ENCODE measurements at places on chromosomes 2 and 18.

- no peak for DNase-seq
Observed at GRCh38 chr2:44839370-44839769, 102.1 kb upstream of the SIX3 start.

GRCh38 chr2:159003555-159003954 lies 35.1 kb downstream of the TANC1 start:
- DNase-seq, result peak; percentile 12

- DNase-seq, result no peak
Observed at GRCh38 chr18:11995445-11996189, 14.3 kb downstream of the IMPA2 start.

DNA sequence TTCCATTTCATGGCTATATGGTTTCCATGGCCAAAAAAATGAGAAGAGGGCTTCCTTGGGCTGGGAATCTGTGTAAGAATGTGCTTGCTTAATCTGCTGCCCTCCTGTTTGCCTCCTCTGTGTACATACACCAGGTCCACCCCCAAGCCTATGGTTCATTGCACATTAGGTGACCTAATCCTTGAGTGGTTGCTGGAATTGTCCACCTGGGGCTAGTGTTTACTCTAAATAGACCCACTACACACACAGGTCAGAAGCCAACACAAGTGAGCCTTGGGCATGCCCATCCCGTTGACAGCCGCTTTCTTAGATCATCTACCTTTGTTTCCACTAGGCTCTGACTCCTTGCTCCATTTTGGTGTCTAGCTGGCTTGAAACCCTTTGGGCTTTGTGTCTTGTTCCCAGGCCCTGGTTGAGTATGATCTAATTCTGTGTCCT lies 59.2 kb upstream of the ATL2 start:
- DNase-seq, result no peak

GRCh38 chr2:196971574-196972279 lies 45.2 kb upstream of the PGAP1 start:
- DNase-seq, result no peak

GRCh38 chr2:74045454-74045853 lies 60.7 kb downstream of the TET3 start:
- DNase-seq, result no peak

DNA sequence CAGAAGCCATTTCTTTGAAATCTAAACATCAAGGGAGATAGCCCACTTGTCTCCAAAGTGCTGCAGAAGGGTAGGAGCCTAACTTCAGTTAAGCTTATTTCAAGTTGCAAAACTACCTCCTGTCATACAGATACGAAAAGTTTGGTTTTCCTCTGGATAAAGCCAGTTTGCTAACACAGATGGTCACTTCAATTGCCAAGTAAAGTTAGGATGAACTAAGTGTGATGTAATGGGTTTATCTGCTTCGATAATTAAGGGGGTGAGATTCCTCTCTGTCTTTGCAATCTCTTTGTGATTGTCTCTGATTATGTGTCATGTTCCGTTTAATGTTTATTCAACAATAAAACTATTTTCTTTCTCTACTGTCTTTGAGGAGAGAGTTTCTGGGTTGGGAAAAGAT lies 156.4 kb downstream of the SLC39A10 start:
- DNase-seq, result no peak

DNA sequence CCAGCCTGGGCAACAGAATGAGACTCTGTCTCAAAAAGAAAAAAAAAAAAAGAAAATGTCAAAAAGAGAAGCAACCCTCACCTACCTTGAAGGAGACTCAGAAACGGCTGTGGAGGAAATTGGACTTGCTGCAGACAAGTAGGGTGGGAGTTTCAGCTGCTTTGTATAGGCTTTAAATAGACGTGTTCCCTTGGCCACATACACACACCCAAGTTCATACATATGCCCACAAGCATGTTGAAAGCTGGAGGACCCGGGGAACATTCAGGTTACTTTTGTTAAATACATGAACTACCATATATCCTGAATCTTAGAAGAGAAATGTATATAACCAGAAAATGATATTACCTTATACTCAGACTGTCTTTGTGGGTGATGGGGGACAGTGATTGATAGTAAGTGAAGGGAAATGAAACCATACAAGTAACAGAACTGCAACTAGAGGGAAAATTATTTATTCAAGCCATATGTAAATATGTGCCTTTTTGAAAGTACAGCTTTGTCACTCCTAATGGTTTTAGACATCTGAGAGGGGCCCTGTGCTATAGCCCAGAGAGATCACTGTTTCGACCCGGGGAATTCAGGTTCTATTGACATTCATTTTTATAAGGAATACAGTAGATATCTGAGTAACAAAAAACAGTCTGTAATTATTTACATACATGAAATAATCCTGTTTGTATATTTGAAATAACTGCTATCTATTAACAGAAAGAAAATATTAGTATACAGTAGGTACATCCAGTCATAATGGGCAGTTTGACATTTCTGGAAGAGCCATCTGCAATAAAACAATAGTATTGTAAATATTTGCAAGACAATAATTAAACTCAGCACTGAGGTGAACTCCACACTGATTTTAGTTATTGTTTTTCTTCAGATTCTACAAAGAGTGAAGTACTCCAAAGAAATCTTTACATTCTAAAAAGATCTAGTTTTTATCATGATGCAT lies 48.0 kb upstream of the TGIF1 start:
- no peak for DNase-seq

DNA sequence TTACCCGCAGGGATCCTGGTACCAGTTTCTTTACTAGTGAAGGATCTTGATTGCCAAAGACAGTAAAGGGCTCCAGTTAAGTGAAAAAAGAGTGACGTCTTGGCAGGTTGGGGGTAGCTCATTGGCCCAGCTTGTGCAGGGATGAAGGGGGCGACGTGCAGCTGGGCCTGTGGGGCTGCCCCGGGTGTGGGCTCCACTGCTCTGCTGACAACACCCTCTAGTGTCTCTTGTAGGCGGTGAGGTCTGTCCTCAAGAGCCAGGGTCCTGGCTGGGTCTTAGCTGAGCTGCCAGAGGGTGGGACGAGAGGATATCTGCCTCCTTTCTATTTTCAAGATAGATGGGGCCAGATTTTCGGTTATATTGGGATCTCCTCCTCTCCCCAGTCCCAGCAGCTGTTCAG lies 6.1 kb downstream of the ARHGEF4 start:
- no peak for DNase-seq

DNA sequence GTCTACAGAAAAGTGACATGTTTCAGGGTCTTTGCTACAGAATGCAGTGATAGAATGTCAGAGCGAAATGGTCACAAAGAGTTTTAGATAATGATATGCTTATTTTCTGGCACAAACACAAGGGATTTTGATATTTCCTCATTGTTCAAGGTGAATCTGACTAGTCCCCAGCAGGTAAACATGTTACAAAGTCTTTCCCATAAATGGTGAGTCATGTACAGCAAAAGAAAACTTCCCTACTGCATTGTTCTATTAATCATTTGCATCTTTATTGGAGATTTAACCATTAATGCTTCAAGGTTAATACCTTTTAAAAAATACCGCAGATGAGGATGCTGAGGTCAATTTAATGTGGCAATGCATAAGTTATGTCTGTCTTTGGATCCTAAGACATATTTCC lies 19.1 kb upstream of the TRIB2 start:
- no peak for DNase-seq

- DNase-seq, result no peak
Observed at GRCh38 chr18:57003342-57003741, 143.5 kb upstream of the BOD1L2 start.

DNA sequence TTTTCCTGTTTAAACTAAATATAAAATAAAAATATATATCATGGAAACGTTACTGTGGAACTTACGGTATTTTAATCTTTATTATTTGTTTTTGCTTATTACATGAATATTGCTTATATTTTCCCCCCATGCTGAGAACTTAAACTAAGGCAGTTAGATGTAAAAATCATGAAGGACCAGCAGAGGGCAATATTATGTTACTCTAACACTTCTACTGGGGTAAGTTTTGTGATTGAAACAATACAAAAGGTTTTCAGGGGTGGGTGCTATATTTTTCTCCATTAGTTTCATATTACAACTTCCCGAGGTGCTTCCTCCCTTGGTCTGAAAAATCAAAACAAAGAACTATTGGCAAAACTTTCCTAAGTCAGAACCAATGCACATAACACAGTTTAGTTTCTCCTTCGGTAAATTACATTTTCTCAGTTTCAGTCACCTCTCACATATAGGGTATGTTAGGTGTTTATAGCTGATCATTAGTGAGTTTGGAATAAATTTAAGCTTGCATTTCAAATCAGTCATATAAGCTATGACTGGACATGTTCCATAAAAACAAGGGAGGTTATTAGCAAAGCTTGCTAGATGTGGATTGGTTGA lies 54.8 kb downstream of the ZNF407 start:
- no peak for DNase-seq

GRCh38 chr18:9150121-9150520 lies 13.5 kb downstream of the ANKRD12 start:
- DNase-seq, result no peak

DNA sequence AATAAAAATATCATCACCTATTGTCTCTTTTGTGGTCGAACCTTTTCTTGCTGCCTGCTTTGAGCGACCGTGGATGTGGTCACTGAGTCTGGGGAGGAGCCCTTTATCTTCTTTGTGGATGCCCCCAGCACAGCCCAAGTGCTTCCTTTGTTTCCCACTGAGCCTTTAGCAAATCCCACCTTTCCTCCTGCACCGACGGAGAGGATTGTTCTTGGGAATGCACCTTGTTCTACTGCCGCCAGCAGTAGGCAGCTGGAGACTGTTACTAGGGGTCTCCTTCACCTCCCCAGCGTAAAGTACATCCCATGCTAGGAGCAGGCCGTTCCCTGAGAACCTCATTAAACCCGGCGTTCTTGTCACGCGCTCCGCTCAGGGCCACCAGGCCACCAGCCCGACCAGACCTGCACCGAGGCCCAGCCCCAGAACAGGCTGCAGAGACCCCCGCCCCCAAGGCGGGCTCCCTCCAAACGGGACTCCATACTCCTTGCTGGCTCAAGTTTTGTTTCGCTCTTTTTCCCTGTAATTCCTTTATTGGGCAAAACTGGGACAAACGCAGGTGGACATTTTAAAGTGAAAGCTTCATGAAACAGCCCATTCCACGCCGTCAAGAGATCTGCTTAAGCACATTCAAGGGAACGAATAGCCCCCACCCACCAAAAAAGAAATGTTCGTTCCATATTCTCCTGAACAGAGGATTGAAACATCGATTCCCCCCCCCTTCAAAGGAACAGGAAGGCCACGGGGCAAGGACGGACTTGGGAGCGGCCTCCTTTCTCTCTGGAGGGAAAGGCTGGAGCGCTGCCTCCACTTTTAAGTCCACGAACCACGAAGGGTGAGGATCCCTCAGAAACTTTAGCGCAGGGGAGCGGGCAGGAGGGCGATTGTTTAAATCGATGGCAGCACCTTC lies 1.1 kb upstream of the MAT2A start:
- no peak for DNase-seq

DNA sequence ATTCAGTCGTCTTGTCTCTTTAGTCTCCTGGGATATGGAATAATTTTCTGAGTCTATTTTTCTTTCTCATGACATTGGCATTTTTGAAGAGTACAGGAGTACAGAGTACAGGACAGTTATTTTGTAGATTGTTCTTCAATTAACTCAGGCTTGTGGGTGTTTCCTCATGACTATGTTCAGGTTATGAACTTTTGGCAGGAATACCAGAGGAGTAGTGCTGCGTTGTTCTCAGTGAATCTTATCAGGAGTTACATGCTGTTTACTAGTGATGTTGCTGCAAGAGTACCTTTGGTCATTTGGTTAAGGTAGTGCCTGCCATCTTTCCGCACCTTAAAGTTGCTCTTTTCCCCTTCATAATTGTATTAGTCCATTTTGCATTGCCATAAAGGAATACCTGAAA lies 41.3 kb upstream of the AGFG1 start:
- DNase-seq, result no peak

GRCh38 chr2:104120171-104120570 lies 733.7 kb upstream of the POU3F3 start:
- DNase-seq, result no peak

- no peak for DNase-seq
Observed at GRCh38 chr2:156037482-156037881, 295.0 kb downstream of the NR4A2 start.

GRCh38 chr2:144084114-144084661 lies 435.7 kb downstream of the ZEB2 start:
- no peak for DNase-seq

- no peak for DNase-seq
Observed at GRCh38 chr2:72010647-72011369, 136.9 kb downstream of the CYP26B1 start.

GRCh38 chr2:238873381-238873801 lies 25.5 kb downstream of the TWIST2 start:
- no peak for DNase-seq

- no peak for DNase-seq
Observed at GRCh38 chr2:182784058-182784706, 68.1 kb downstream of the DNAJC10 start.

GRCh38 chr18:53458268-53458667 lies 766.2 kb downstream of the MBD2 start:
- no peak for DNase-seq

DNA sequence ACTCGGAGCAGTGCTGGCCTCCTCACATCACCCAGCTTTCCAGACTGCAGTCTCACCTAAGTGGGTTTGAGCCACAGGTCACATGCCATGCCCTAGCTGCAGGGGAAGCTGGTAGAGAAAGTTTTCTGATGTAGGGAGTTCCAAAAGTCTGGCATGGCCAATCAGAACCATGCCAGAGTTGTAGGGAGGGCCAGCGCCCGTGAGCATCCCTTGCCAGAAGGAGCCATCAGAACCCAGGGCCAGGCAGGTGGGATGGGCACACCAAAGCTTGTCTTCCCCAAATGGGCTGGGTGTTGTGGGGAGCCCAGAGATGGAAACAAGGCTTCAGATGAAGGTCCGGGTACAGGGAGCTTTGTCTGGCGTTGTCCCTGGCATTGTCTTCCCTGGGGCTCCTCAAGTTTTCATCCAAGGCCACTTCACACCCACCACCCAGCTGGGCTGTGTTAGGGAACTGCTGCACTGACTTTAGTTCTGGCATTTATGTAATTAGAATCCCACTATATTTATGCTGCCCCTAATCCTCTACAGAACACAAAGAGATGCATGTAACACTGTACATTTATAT lies 247.9 kb downstream of the KLHL29 start:
- DNase-seq, result no peak

GRCh38 chr2:96877042-96877451 lies 7.2 kb upstream of the SEMA4C start:
- DNase-seq, result no peak

GRCh38 chr2:136012315-136012714 lies 26.9 kb upstream of the DARS1 start:
- DNase-seq, result no peak

DNA sequence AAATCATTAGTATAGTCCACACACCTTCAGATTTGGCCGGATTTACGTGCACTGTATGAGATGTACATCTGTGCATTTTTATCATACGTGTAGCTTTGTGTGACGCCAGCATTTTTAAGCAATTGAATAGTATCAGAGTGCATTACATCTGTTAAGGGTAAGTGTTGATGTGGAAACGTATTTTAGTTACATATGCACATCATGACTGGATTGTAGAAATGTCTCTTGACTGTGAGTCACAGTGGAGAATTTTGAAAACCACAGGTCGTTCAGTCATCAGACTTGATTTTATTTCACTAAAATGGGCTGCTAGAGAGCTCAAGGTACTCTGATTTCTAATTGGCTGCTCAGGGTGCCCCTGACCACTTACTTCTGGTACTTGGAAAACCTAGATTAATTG lies 5.4 kb upstream of the GPBAR1 start:
- no peak for DNase-seq

GRCh38 chr2:17634997-17635396 lies 94.5 kb downstream of the VSNL1 start:
- no peak for DNase-seq

GRCh38 chr2:162126527-162126926 lies 25.5 kb downstream of the GCG start:
- DNase-seq, result no peak

GRCh38 chr2:104901037-104901881 lies 47.3 kb downstream of the POU3F3 start:
- DNase-seq, result no peak
